ENCODE measurements at places on chromosomes 13 and 19.

DNA sequence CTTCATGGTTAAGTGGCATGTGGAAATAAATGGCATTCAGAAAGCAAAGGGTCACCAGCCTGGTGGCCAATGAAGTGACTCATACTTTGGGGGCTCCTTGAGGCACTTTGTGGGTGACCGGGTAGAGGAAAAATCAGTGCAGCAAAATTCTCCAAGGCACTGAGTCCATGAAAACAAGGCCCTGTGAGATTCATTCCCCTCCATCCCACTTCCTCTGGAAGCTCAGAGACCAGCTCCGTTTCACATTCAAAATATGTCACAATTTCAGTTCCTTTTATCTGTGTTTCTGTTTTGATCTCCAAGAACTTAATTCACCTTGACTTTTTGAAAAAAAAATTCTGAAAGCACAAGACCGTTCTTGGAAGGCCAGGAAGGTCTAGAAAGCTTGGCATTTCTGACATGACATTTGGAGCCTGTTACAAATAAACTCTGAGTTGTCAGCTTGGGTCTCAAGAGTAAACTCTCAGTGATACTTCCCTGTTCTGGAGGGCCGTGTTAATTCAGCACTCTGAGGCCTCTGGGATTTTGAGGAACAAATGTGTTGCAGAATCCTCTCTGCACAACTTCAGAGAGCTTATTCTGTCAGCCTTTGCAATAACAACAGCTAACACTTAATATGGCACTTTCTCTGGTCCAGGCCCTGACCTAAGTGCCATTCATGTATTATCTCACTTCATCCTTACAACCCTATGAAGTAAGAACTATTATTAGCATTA, 6.8 kb downstream of the CYSLTR2 start:
- peak; percentile 56 for ATAC-seq

- no peak for ATAC-seq
These were observed 20.4 kb upstream of the NANOS3 start for GRCh38 chr19:13856497-13856896.

DNA sequence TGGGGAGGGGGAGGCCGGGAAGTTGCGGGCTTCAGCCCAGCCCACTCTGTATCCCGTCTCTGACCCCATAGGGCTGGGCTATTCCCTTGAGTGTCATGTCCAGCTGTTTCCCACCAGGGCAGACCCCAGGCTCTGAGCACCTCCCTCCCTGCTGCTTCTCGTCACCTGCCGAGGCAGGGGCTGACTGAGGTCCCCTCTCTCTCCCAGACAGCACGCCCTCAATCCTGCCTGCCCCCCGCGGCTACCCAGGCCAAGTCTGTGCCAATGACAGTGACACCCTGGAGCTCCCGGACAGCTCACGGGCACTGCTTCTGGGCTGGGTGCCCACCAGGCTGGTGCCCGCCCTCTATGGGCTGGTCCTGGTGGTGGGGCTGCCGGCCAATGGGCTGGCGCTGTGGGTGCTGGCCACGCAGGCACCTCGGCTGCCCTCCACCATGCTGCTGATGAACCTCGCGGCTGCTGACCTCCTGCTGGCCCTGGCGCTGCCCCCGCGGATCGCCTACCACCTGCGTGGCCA, 625 bp downstream of the F2RL3 start:
- no peak for ATAC-seq

DNA sequence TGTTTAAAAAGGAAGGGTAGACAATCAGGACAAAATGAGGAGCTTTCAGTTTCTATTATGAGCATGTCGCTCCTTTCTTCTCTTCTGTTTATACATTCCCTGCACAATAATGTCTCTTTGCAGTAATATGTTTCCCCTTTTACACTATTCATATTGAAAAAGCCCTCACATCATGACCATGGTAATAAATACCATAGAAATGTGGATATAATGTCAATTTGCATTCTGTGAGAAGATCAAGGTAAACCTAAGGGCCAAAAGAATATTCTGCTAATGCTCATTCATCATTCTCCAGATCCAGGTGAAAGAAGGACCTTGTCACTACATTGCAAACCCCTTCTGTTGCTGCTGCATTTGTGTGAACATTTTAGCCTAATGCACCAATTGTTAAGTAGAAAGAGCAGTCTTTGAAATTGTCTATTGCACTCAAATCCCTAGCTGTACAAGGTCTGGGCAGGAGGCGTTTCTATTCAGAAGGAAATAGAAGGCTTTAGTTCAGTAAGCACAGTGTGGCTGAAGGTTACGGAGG, 117.6 kb upstream of the SOX21 start:
- ATAC-seq: no peak

DNA sequence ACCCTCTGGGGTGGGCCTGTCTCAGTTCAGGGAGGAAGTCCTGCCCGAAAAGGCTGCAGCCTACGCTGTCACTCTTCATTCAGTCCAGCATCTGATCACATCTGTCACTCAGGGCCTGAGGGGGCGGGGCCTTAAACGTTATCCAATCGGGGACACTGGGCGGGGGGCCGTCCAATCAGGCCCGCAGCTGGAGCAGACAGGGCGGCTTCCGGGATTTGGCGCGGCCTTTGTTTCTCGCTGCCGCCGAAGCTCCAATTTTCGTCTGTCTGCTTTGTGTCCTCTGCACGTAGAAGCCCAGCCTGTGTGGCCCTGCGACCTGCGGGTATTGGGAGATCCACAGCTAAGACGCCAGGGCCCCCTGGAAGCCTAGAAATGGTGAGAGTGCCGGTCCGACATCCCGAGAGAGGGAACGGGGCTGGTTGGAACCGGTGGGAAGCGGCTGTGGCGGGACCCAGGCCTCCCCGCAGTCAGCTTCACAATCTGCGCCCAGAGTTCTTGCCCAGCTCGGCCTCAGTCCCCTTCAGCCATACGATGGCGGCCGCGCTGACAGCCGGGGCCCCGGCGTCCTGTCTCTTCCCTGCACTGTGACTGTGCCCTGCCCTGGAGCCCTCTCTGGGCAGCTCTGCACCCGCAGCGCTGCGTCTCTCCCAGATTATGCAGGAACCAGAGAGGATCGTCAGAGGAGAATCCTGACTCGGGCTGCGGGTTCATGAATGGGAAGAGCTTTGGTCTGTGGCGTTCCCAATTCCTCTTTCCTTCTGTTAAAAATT, at the start of gene ZNF730:
Gene ZNF730 (plus strand): TSS at position 224 of the 770 bp plus-strand sequence. CDS start 149 bp downstream, at position 373.
- ATAC-seq: peak; percentile 98

DNA sequence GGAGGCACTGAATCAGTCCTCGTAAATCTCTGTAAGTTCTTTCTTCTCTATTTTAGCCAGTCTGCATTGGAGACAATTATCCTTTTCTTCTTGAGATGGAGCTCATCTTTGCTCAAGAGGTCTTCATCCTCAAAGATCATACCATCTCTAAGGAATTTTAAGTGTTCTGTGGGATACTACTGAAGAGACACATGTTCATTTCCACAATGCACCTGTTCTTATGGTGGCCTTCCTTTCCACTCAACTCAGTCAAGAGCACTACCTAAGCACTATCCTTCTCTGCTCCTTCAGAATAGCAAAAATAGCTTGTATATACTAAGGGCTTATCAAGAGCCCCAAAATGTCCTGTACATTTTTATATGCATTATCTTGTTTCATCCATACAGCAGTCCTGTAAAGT, 214.0 kb downstream of the KLF5 start:
- no peak for ATAC-seq

DNA sequence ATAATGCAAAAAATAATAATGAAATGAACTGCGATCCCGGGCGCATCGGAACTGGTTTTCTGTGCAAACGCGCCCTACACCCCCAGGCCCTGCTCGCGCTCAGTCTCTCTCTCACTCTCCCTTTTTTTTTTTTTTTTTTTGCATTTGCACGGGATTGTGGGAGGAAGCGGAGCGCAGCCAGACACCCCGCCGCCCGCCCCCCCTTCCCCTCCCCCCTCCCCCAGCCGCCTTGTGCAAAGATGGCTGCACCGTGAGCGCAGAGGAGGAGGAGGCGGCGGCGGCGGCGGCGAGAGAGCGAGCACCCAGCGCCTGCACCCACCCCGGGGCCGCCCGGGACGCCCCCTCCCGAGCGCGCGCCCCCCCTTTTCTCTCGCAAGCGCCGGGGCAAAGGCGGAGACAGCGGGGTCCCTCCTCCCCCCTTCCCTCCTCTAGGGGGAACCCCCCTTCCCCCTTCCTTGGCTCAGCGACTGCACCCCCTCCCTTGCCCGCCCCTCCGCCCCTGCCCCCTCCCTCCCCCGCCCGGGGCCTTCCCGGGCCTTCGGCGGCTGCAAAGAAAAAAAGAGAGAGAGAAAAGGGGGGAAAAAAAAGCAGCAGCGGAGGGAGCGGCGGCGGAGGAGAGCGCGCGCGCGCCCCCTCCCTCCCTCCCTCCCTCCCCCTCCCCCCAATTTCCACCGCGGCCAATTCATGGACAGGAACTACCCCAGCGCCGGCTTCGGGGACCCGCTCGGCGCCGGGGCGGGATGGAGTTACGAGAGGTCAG, at the start of gene PRR12:
Gene PRR12 (plus strand): TSS at position 212 of the 760 bp plus-strand sequence. CDS start 473 bp downstream, at position 685.
- ATAC-seq: peak; percentile 10

GRCh38 chr19:13207846-13208671, 57.8 kb downstream of the IER2 start:
- peak; percentile 87 for ATAC-seq

DNA sequence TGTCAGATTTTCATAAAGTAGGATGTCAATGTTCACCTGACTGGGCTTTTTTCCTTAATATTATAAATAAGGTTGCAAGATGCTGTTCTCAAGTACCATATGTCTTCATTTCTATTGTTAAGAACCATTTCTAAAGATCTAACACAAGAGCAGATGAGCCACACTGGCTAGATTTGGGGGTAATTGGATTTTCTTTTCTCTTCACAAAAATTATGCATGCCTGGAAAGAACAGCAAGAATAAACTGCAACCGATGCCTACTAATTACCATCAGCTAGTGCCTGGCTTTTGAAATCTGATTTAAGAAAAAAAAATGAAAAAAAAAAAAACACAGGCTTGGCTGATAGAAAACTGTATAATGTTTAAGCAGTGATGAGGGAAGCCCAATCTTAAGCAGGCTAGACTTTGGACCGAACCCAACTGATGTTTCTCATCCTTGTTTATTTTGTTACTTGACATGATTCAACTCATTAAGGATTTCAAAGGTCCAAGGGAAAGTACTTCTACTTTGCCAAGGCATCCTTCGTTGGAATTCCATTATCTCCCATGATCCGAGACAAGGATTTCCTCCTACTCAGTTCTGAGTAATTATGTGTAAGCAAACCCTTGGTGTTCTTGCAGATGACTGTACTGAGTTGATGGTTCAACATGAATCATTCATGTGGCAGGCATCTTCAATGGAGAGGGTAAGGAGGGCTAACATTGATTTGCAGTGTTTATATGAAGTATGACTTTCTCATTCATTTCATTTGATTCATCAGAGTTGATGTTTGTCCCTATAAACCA, 300.5 kb downstream of the SPRY2 start:
- ATAC-seq: no peak

GRCh38 chr13:78762825-78763224, 103.9 kb upstream of the OBI1 start:
- no peak for ATAC-seq

DNA sequence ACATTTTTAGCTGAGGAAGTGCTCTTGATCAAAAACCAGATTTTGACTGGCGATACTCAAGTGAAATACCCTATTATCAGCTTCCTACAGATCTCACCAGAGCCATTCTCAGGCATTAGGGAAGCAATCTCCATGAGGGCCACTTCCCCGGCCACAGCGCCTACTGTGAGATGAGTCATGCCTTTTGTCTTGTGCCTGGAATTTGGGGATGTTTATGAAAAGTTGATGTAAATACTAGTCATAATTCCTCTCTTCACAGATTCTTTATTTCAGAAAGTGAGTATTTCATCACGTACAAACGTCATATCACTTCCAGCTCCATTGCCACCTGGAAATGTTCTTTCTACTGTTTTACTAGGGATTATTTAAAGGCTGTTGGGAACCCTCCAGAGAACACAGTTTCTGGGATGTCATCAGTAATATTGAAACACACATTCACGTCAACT, 25.3 kb upstream of the SLC46A3 start:
- no peak for ATAC-seq

GRCh38 chr13:94270556-94270955, 208.9 kb downstream of the DCT start:
- ATAC-seq: no peak

- ATAC-seq: no peak
These were observed 183.3 kb downstream of the HS6ST3 start for GRCh38 chr13:96273196-96273595.

- ATAC-seq: no peak
These were observed 130.8 kb downstream of the OLFM4 start for GRCh38 chr13:53159431-53159830.

GRCh38 chr13:90493667-90494066, 853.8 kb upstream of the MIR17HG start:
- no peak for ATAC-seq

Data from activated T-helper 17 cell treated with anti-CD3 and anti-CD28 coated beads, Interleukin-2, amount 50 U/mL, for 72 hours (primary cell).